ENCODE measurements at places on chromosomes 3 and 15.

GRCh38 chr15:66679061-66679656, 22.9 kb upstream of the SMAD6 start:
- no peak for DNase-seq

GRCh38 chr15:85457392-85457968, 77.1 kb downstream of the AKAP13 start:
- DNase-seq: no peak

GRCh38 chr15:28933710-28934445, 48.1 kb downstream of the APBA2 start:
- no peak for DNase-seq

DNA sequence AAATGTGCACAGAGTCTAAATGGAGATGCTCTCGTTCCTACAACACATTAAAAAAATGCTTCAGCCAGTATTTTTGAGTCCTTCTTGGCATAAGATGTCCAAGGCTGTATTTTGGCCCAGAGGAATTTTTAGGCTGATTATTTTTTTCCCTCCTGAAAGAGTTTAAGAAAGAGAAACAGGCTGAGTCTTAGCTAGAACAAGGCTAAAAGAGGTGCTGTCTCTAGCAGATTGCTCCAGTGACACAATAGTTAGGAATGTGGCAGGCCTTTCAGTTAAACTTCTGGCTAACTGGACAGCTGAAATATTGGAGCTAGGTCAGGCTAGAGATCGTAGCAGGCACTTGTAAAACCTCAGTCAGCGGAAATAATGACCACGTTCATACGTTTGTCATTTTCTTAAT, 271.4 kb upstream of the RARB start:
- DNase-seq: no peak

DNA sequence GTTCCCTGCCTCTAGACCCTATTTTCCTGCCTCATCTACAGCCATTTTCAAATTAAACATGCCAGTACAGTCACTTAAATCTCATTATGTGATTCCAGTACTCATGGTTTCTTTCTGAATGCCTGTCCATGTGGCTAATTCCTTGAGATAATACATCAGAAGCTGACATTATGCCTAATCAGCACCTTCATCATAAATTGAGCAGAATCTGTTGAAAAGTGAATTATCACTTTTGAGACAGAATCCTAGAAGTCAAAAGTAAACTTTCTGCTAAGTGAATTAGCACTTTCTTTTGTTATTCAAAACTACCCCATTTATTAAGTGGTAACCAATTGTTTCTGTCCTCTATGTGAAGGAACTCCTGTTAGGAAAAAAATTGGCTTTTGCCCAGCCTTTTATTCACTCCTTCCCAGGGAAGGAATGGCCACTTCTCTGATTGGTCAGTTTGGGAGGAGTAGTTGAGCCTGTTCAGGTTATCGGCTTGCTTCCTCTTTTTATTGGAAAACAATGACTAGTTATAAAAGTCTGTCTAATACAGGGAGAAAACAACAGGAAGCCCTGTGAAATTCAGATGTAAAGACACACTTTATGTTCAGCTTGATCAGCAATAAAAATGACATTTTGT, 40.5 kb downstream of the OSTN start:
- DNase-seq: no peak

- no peak for DNase-seq
These were observed 115.7 kb downstream of the SI start for GRCh38 chr3:164962610-164963009.
